ENCODE measurements at places on chromosomes 12 and 14.

DNA sequence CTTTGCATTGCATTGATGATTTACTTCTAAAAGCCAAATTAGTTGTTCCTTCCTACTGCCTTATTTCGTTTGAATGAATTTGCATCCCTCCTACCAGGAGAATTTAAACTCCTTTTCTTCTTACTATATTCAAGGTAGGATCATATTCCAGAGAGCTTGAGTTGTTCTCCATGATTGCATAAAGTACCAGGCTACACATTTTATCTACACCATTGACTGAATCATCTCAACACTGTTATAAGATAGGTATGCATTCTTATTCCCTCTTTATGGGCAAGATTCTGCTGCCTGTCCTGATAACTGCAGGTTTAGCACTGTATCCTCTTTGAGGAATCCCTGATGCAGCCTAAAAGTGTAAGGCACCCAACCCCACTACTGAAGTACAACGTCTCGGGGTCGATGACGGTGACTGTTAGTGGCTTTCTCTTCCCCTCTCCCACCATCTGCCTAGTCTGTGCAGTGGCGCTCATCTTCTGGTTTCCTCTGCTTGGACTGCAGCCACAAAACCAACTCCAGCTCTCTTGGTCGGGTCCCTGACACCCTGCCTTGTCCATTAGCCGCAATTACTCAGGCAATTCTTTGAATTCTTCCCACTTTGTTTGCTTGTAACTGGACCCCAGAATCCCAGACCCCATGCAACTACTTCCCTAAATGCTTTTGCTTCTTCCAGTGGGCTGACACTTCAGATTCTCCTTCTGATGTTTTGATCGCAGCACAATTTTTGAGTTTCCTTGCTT, 44.4 kb upstream of the STXBP6 start:
- no peak for DNase-seq

- DNase-seq = no peak
Observed at GRCh38 chr14:55697414-55697861, 117.4 kb downstream of the KTN1 start.

- DNase-seq = no peak
Observed at GRCh38 chr12:62331306-62331705, 71.1 kb downstream of the USP15 start.

- DNase-seq = no peak
Observed at GRCh38 chr12:52010152-52010622, 3.4 kb downstream of the TAMALIN start.

DNA sequence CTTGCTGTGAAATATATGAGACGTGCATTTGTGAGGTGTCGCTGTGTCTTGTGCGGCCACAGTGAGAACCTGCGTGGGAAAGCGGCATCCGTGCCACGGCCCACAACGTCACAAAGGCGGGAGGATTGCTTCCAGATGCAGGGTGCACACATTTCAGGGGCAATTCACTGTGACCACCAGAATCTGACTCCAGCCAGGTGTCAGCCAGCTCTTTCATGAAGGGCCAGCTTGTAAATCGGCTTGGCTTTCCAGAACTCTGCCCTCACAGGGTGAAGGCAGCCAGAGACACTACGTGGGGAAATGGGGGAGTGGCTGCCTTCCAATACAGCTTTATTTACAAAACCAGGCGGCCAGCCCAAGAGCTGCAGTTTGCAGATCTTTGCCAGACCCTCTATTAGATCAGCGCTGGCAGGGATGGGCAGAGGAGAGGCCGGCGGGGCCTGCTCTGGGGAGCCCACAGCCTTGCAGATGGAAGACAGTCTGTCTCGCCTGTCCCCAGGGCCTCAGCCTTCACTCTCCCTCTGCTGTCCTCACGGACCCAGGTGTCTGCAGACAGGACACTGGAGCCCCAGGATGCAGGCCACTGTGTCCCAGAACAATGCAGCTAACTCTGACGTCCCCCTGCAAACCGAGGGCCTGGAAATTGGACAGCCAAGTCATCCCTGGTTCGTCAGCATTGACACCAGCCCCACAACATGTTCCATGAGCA, 53.5 kb downstream of the ADGRD1 start:
- no peak for DNase-seq

- no peak for DNase-seq
Observed at GRCh38 chr12:33892425-33892824, 129.9 kb upstream of the ALG10 start.

- DNase-seq = no peak
Observed at GRCh38 chr12:114302606-114303315, 103.2 kb downstream of the TBX5 start.

- DNase-seq = no peak
Observed at GRCh38 chr14:102417001-102417431, 54.3 kb downstream of the TECPR2 start.

DNA sequence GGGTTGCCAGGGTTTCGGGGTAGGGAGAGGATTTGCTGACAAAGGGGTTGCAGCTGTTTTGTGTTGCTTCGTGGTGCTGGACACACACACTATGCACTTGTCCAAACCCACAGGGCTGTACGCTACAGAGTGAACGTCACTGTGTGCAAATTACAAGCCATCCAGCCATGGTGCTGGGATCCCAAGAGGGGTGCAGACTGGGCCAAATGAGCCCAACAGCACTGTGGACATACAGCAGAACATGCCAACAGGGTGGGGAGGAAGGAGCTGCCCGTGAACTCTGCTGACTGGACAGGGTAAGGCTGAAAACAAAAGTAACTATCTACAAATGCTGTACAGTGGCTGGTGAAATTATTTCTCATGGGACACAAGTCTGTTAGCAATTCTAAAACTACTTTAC, 25.2 kb downstream of the POLE start:
- no peak for DNase-seq

DNA sequence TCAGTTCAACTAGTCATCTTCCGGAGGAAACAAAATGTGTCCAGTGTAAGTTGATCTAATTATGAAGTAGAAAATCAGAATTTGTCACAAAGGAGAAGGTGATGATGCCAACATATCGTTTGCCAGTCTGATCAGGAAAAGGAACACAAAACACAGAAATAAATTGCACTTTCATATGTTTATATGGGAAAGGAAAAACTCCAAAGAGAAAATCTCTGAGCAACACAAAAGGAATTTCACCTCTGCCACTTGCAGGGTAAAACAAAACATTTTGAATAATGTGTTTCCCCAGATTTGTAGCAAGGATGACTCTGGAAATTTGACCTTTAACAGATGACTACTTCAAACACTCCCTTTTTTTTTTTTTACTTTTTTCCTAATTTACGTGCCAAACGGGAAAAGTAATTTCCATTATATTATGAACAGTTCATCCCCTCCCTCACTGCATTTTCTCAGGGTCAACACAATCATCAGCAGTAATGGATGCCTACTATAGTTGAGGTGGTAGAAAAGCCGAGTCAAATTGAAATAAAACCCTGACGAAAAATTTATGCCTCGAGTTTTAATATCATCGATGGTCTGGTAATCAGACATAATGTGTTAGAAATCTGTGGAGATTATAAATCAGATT, 25.6 kb downstream of the MGAT4C start:
- DNase-seq = no peak

- DNase-seq = no peak
Observed at GRCh38 chr14:75757644-75758402, 96.8 kb downstream of the TTLL5 start.

DNA sequence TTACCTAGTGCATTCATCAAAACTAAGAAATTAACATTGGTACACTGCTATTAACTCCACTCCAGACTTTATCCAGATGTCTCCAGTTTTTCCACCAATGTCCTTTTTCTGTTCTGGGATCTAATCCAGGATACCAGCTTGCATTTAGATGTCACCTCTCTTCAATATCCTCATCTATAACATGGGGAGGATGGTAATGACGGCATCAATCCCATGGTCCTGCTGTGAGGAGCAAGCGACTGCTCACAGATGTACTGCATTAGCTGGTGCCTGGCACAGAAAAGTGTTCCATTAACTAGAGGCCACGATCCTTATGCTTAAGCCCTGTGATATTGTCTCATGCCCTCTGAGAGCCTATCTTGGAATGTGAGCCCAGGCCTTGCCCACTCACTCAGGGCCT, 53.8 kb downstream of the CALM1 start:
- no peak for DNase-seq

DNA sequence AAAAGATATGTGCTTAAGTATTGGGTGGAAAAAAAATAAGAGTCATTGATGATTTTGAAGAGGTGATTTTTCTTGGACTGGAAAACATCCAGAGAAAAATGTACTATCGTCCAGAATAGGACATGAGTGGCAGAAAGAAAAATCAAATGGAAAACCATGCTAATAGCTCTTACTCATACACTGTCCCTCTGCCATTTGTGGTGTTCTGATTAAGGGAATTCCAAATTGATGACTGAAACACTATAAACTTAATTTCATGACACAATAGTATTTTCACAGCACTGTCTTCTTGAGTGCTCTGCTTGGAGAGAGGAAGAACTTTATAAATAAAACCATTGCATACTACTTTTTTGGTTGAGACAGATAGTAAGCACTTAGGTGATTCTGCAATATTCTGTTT, 72.4 kb downstream of the USP15 start:
- DNase-seq = no peak

DNA sequence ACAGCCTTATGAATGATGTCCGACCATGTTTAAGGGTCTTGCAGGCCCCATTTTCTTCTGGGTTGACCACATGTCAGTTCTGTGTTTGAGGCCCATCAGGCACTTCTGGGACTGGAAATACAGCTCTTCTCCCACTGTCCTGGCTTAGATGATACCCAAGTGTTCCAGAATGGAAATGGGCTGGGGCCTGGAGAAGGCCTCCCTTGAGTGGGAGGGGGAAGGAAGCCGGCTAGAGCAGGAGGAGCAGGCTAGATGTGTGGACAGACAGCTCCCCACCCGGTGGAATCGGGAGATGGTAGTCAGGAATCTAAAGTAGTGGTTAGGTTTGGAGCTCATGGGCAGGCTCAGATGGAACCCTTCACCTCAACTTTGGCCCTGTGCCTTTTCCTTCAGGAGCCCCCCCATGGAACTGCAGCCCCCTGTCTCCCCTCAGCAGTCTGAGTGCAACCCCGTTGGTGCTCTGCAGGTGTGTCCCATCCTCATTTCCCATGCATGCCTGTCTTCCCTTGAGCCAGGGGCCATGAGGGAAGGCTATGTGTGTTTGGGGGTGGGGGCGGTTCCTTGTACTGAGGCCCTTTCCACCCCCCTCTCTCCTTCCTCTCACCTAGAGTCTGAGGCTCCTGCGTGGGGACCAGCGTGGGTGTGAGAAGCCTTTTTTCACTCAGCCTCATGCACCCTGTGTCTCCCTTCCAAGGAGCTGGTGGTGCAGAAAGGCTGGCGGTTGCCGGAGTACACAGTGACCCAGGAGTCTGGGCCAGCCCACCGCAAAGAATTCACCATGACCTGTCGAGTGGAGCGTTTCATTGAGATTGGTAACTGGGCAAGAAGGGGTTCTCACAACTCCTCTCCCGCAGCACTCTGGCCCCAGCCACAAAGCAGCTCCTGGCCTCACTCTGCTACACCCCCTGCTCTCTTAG, 3.0 kb downstream of the NPFF start:
- DNase-seq = no peak

DNA sequence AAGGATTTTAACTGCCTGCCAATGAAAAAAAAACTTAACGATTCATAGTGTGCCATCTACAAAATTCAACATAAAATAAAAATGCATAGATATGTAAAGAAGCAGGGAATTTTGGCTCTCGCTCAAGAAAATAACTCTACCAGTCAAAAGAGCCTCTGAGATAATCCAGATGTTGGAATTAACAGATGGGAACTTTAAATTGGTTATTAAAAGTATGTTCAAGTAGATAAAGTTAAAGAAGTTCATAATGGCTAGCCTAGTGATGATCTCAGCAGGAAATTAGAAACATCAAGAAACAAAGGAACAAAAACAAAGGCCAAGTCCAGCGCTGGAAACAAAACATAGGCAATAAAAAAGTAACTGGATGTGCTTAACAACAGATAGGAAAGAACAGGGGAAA, 23.1 kb downstream of the PIK3C2G start:
- no peak for DNase-seq

DNA sequence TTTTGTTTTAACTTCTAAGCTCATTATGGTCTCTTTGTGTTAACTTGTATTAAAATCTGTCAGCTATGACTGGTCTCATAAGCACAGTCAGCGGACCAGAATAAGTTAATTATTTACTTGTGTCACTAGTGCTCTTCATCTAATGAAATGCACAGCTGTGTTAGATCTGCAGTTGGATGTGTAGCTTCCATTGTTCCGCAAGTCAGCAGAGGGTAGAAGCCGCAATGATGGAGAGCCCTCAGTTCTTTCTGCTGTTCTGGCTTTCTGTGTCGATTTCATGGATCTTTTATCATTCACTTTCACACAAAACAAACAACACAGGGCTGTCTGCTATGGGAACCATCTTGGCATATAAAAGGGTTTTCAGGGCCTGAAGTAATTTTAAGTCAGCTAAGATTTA, 89.3 kb upstream of the RFX4 start:
- peak; percentile 10 for DNase-seq

DNA sequence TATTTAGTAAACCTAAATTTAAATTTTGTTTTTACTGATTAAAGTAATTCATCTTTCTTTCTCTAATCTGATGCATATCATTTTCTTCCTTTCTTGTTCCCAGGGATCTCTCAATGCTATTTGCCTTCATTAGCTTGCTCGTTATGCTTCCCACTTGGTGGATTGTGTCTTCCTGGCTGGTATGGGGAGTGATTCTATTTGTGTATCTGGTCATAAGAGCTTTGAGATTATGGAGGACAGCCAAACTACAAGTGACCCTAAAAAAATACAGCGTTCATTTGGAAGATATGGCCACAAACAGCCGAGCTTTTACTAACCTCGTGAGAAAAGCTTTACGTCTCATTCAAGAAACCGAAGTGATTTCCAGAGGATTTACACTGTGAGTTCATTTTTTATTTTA, 48.6 kb downstream of the VEZT start:
- no peak for DNase-seq

DNA sequence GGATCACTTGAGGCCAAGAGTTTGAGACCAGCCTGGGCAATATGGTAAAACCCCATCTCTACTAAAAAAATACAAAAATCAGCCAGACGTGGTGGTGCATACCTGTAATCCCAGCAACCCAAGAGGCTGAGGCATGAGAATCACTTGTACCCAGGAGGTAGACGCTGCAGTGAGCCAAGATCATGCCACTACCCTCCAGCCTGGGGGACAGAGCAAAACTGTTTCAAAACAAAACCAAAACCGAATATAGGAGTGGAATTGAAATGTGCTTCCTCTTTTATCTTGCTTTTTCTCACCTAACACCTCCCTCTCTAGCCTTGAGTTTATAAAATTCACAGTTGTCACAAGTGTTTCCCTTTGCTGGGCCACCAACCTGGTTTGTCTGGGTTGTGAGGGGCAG, 181.9 kb downstream of the PAH start:
- DNase-seq = no peak

- DNase-seq = no peak
Observed at GRCh38 chr14:90661866-90662265, 154.4 kb downstream of the TTC7B start.

GRCh38 chr12:40907115-40907527, 214.9 kb downstream of the CNTN1 start:
- DNase-seq = no peak

GRCh38 chr14:30295980-30296379, 263.0 kb upstream of the G2E3 start:
- no peak for DNase-seq
